ENCODE measurements at places on chromosomes 7 and 10.

- DNase-seq = no peak
Observed at GRCh38 chr10:69439350-69439739, 11.9 kb upstream of the TSPAN15 start.

DNA sequence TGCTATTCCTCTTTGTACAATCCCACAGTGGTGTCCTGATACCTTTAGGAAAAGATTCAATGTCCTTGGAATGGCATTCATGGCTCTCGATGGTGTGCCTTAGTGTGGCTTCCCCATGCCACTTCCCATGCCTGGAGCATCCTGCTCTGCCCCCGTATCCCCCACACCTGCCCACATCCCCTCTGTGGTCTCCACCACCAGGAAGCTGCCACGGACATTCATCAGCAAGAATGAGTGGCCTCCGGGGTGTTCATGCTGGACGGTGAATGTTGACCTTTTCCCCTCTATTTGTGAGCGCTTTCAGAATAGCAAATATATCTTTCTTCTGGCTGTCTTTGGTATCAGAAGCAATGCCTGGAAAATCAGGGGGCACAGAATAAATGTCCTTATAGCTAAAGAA lies 262.0 kb upstream of the NRP1 start:
- DNase-seq = no peak

DNA sequence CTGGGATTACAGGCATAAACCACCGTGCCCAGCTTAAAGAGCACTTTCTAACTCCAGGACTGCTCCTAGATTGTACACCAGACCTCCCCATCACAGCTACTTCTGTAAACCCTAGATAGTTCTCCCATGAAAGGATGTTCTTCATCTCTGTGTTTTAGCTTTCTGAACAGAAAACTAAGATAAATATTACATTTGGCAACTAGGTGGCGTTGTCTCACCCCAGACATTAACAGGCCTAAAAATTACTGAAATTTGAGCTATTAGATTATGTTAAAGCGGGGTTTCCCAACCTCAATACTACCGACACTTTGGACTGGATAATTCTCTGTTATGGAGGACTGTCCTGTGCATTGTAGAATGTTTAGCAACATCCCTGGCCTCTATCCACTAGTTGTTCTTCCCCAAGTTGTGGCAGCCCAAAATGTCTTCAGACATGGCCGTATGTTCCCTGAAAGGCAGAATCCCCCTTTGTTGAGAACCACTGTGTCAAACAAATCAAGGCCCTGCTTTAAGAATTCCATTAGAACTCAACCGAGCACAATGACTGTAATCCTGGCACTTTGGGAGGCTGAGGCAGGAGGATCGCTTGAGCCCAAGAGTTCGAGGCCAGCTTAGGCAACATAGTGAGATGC lies 19.1 kb downstream of the ATOH7 start:
- no peak for DNase-seq

GRCh38 chr7:140059273-140060242 lies 3.2 kb downstream of the PARP12 start:
- DNase-seq = peak; percentile 54

- DNase-seq = no peak
Observed at GRCh38 chr7:156479596-156479995, 161.0 kb upstream of the RNF32 start.

- DNase-seq = no peak
Observed at GRCh38 chr10:43132867-43133787, 5.1 kb upstream of the CSGALNACT2 start.

DNA sequence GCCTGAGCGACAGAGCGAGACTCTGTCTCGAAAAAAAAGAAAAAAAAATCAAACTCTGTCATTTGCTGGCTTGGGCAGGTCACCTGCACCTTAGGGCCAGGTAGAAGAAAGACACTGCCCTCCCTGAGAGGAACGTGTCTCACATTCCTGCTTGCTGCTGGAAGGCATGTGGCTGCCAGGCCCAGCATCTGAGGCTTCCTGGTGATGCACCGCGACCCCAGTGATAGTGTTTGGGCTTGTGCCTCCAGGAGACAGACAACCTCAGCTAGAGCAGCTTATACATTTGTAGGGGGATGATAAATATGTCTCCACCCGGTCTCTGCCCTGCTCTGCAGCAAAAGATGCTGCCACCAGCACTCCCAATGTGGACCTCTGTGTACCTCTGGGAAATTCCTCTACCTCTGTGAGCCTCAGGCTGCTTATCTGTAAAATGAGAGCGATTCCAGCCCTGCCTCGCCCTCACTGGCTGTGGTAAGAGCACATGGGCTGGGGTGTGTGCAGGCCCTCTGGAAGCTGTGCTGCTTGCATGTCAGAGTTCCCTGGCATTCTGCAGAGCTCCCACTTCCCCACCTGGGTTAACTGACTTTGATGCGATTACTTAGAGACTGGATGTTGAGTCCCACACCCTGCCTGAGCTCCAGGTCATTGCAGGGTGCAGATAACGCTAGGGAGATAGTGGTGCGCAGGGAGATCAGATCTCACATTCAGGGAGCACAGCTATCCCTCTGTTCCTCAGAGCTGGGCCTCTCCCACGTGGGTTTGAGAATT lies 19.9 kb downstream of the SLC29A3 start:
- DNase-seq = no peak

All from stimulated activated CD4-positive, alpha-beta T cell treated with anti-CD3 and anti-CD28 coated beads, TNF-alpha, amount 100 ng/mL, for 4 hours (primary cell).